ENCODE measurements at places on chromosomes 2 and 18.

DNA sequence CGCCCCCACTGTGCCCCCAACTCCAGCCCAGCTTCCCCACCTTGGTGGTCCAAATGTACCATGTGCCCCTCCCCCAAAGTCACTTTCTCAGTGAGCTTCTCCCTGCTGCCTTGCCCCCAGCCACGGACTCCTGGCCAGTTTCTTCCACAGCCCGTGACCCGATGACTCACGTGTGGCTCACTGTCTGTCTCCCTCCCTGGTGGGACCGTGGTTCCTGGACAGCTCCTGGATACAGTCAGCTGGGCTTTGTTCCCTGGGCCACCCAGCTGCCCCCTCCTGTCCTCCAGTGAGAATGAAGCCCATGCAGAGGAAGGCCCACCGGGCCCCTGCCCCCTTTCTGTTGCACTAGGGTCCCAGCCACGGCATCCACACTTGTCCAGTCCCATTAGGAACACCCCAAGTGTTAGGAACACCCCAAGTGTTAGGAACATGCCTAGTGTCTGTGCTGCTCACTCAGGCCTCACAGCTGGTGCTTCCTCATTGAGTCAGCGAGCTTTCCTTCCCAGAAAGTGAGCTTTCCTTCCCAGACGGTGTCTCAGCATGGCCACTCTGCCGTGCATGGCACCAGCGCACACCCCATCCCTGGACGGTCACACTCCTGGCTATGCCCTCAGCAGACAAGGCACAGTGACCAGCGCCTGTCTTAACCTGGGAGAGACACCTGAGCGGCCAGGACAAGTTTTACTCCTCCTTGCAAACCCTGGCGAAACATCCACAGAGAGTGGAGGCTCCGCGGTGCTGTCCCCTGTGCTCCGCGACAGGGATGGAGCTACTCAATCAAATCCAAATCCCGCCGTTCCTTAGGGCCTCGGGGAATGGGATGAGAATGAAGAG lies 44.8 kb upstream of the CTDP1 start:
- no peak for DNase-seq

- peak; percentile 92 for DNase-seq
Measured at GRCh38 chr18:55405893-55406406, 182.0 kb downstream of the TCF4 start.

DNA sequence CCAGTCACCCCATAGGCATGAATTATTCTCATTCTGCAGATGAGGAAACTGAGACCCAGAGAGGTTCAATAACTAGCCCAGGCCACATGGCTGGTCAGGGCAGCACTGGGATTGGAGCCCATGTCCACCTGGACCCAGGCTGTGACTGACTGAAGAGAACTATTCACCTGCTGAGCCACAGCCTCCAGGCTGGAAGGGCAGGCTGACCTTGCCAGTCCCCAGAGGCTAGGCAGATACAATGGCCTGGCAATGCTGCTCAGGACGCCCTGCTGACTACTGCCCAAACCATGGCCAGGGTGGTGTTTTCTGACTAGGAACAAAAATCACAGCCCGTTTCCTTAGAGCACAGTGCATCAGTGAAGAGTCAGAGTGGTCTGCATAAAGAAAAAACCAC lies 36.8 kb downstream of the HS6ST1 start:
- peak; percentile 40 for DNase-seq

DNA sequence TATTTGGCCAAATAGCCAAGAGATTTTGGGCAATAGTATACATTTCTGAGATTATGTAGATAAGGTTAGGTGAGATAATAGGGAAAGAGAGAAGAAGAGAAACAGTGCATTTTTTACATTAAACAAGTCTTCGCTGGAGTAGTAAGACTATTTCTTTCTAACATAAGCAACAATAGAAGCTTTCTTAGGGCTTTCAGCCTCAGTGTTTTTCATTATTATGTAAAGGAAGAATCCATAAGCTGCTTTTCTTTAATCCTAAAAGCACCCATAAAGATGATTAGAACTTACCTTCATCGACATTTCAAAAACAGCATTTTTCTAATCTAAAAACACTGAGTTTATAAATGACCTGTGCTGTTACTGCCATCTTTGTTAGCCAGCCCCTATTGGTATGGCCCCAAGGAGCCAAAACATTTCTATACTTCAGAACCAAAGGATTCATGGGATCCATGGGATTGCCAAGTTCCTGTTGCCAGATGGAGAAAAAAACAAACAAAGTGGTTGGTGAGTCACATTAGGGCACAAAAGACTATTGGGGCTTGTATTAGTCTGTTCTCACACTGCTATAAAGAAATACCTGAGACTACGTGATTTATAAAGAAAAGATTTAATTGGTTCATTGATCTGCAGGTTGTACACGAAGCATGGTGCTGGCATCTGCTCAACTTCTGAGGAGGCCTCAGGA lies 88.2 kb downstream of the SCG2 start:
- DNase-seq = no peak

DNA sequence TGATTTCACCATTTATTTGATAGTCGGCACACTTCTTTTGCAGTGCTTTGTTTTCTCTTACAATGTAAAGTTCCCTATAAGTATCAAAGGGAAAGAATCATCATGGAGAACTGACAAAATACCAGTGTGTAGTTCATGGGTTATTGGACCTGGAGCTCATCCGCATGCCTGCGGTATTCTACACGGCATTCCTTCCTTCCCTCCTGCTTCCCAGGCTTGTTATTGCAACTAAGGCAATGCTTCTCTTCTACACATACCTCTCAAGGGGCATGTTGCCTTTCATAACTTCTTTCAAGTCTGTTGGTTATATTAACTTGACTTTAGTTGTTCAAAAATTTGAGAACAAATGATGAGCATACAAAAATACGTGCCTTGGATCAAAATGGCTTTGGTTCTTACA lies 24.3 kb upstream of the FAP start:
- DNase-seq = no peak

GRCh38 chr18:36513556-36513955 lies 216.0 kb downstream of the FHOD3 start:
- no peak for DNase-seq

DNA sequence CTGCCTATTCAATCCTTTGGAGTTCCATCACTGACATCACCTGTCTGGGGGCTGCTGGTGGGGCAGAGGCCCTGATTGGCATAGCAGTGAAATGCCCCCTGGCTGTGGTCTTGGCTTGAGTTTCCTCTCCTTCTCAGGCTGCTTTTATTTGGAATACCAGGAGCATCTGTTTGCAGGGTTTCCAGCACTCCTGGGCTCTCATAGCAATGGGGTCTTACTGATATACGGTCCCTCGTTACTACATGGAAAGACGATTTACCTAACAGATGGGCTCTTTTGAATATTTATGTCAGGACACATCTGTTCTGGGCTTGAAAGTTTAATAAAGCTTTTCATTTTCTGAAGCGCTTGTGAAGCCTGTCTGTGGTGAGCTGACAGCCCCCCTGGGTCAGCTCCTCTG lies 230.3 kb downstream of the SLC4A3 start:
- no peak for DNase-seq

- DNase-seq = no peak
Measured at GRCh38 chr2:236795861-236796219, 226.2 kb downstream of the ACKR3 start.

DNA sequence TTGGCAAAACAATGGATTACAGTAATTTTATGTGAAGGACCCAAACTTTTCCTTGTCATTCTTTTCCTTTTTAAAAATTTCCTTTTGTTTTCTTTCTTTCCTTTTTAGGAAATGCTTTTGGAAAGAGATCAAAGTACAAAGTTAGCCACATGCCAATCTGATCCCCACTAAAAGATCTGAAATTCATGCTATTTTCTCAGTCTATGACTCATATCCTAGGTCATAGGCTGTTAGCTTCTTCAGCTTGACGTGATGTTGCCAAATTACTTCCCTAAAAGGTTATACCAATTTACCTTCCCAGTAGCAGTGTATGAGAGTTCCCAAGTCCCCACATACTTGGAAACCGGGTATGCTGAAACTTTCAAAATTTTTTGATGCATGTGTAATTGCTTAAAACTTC lies 355.3 kb downstream of the INSIG2 start:
- no peak for DNase-seq

- DNase-seq = no peak
Measured at GRCh38 chr2:62455957-62456692, 49.9 kb downstream of the TMEM17 start.

All from right cardiac atrium (tissue), 5 donors.